Amniotic stem cell (primary cell): ENCODE measurements at places on chromosomes 1 and 21.

GRCh38 chr1:222373216-222373615 is 174.7 kb downstream of the HHIPL2 start:
- no peak for DNase-seq

- DNase-seq: no peak
These were observed 6.6 kb downstream of the SCCPDH start for GRCh38 chr1:246730839-246731238.

- no peak for DNase-seq
These were observed 2.4 kb downstream of the AUNIP start for GRCh38 chr1:25856856-25857255.

GRCh38 chr1:58104960-58105359 is 441.6 kb downstream of the OMA1 start:
- no peak for DNase-seq

- DNase-seq: no peak
These were observed 43.6 kb upstream of the IFFO2 start for GRCh38 chr1:19000065-19000464.

- no peak for DNase-seq
These were observed at the start of gene KLHDC7A for GRCh38 chr1:18480315-18481189. TSS of gene KLHDC7A (plus strand) at chr1:18480930. CDS start at chr1:18480982, 52 bp downstream.

- no peak for DNase-seq
These were observed 1.1 kb downstream of the CKS1B start for GRCh38 chr1:154975409-154976059.

GRCh38 chr1:236455243-236455642 is 61.2 kb downstream of the EDARADD start:
- no peak for DNase-seq

DNA sequence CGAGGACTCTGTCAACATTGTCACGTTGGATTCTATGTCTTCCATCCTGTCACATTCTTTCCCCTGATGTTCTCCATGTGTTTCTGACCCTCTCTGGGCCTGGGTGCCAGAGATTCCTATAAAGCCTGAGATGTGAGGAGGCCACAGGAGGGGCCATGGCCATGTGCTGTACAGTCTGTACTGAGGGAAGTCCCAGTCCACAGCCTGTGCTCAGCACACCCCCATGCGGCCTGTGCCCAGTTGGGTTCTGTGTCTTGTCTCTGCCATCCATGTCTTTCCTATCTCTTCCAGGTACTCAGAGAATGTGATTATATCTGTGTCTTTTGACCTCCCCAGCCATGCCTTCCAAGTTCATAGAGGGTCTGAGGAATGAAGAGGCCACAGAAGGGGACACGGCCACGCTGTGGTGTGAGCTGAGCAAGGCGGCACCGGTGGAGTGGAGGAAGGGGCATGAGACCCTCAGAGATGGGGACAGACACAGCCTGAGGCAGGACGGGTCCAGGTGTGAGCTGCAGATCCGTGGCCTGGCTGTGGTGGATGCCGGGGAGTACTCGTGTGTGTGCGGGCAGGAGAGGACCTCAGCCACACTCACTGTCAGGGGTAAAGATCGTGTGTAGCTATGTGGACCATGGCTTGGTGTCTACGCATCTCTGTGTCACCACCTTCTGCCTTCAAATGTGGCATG is 86.1 kb downstream of the OBSCN start:
- DNase-seq: no peak

- DNase-seq: peak; percentile 45
These were observed 13.9 kb downstream of the DDX20 start for GRCh38 chr1:111769517-111770146.

DNA sequence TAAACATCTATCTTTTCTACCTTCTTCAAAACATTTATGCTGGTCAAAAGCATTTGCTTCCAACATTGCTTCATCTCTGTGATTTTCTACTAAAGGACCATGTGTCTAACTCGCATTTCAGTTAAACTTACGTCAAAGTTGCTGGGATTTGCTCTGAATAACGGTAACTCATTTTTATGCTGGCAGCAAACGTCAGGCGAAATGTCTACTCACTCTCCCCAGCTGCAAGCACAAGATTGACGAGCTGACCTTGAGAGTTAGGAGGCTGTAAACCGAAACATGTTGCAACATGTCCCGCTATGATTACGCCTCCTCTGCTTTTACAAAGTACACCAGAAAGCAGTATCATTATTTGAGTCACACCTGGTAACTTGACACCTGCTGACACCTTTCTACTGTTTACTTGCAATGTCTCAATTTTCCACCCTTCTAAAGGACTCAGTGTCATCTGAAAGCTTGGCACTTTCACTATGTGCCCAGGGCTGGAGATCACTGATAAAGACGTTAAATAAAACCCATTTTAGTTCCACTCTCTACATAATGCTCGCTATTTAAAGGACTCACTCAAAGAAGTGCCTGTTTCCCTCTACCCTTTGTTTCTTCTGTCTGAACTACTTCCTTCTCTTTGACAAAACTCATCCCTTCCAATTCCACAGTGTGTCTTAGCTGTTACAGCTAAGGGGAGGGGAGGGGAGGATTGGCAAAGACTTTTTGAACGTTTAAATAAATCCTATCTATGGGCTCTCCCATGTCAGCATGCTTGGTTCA is 111.9 kb downstream of the PTPN14 start:
- DNase-seq: no peak

DNA sequence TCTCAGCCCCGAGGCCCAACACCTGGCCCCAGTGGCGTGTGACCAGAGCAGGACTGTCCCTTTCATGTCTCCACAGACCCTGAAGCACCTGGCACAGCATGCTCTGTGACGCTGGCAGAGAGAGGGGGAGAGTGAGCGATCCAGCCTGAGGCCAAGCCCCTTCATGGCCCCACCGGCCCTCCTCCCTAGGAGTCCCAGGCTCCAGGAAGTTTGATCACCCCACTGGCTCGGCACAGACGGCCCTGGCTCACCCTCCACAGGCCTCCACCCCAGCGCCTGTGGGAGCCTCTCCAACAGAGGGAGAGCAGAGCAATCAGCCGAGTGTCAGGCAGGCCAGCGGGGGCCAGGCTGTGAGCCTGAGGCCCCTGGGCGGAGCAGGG is 11.0 kb downstream of the SH3BGRL3 start:
- no peak for DNase-seq

- peak; percentile 98 for DNase-seq
These were observed 18.0 kb upstream of the PTP4A2 start for GRCh38 chr1:31955917-31956736.

GRCh38 chr1:153390938-153391710 is at the start of gene S100A8:
TSS of gene S100A8 (minus strand) at chr1:153391073. CDS start at chr1:153390535, 538 bp downstream.
- no peak for DNase-seq

- DNase-seq: no peak
These were observed 57.9 kb upstream of the KANK4 start for GRCh38 chr1:62377043-62377562.

DNA sequence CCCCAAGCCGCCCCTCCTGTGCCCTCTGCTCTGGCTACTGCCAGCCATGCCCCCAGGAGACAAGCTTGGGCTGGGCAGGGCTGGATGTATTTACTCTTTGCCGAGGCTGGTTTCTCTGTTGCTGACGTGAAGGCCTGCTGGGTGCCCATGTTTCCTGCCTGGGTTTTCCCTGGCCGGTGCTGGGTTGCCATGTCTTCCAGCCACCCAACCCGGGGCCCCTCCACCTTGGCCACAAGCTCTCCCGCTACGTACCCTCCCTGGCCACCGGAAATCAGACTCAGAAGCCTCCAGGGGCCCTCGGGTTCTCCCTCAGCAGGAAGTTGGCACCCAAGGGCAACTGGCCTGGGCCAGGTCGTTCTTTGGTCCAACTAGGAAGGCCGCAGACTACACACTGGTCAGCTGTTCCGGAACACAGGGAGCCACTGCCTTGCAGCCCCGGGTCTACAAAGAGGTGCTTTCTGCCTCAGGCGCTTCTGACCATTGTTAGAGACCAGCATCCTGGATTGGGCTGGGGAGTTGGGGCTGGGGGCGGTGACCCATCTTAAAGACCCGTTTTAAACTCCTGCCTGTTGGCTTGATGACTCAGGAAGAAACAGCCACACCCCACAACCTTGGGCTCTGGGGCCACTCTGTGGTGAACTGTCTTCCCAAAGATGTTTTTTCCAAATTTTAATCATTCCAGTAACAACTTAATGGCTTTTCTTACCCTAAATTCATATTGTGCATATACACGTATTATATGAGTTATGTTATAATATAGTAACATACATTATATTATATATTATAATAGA is 71.2 kb upstream of the RUNX3 start:
- DNase-seq: no peak

DNA sequence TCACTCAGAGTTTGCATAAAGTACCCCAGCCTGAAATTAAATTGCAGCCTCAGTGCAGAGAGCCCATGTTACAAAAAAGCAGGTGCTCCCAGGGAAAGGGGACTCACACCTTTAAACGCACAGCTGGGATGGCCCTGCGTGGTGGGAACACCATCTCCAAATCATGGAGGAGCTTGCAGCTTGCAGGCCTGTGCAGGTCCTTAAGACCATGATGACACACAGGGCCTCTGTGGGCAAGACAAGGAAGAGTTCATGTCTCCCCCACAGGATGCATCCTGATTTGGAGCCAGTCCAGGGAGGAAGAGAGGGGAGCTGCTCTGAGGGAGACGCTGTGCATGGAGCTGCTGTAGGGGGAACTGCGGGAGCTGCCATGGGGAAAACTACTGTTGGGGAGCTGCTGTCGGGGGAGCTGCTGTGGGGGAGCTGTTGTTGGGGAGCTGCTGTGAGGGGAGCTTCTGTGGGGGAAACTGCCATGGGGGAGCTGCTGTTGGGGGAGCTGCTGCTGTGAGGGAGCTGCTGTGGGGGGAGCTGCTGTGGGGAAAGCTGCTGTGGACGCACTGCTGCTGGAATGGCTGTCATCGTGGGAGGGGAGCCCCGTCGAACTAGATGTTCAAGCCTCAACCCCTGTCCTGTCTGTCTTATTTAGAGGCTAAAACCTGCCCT is 113.9 kb downstream of the MATN1 start:
- DNase-seq: no peak
